ENCODE measurements at places on chromosomes 4 and X.

- DNase-seq = no peak
These were observed 3.9 kb upstream of the PLA2G12A start for GRCh38 chr4:109733728-109734127.

DNA sequence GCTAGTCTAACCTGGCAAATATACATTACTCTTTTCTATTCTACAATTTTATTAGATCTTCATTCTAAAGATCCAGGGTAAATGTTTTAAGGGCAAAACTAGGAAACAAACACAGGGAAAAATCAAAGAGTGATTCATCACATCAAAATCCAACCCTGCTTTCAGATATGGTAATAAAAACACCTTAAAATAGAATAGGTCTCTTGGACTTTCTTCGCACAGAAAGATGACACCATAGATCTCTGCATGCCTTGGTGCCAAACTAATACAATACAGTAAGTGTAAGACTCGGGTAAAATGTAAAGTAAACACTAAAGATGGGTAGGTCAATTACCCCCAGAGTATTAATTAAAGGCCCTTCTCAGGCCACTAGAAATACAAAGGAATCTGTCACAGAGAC is 34.2 kb downstream of the LDB2 start:
- DNase-seq = no peak

DNA sequence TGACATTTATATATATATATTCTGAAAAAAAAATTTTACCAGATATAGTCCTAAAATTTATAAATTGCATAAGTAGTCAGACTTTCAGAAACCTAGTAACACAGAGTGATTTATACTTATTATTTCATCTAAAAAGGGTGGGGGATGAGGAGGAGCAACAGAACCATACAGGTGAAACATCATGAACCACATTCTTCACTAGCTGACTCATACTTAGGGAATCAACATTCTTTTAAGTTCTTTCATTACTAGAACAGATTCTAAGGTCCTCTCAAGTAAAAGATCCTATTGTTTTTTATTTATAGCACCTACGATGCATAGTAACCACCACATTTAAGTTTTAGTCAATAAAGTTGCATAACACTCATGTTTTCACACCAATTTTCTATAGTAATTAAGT is 166.1 kb downstream of the LRBA start:
- no peak for DNase-seq

GRCh38 chr4:108906006-108906405 is 143.2 kb upstream of the ETNPPL start:
- no peak for DNase-seq

- DNase-seq = no peak
These were observed 171.5 kb downstream of the PCDH18 start for GRCh38 chr4:137360761-137361160.

GRCh38 chr4:158817562-158818296 is 48.9 kb downstream of the FNIP2 start:
- no peak for DNase-seq

GRCh38 chrX:36978886-36979285 is 29.3 kb upstream of the FAM47C start:
- DNase-seq = no peak

DNA sequence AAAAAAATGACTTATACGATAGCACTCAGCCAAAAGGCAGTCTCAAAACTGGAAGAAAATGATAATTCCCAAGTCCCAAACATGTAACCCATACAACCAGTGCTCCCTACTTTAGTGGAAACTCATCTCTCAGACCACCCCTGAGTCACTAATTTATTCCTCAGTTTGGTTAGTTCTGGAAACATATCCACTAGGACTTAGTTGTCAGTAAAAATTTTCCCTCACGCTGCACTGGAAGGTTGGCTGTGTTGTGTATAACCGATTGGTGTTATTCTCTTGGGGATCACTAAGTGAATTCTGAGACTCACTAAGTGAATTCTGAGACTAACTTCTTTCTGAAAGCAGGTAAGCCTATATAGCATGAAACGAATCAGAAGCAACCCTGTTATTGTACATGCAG is 48.5 kb upstream of the GAB1 start:
- no peak for DNase-seq

GRCh38 chr4:20172070-20172760 is 79.5 kb upstream of the SLIT2 start:
- no peak for DNase-seq

DNA sequence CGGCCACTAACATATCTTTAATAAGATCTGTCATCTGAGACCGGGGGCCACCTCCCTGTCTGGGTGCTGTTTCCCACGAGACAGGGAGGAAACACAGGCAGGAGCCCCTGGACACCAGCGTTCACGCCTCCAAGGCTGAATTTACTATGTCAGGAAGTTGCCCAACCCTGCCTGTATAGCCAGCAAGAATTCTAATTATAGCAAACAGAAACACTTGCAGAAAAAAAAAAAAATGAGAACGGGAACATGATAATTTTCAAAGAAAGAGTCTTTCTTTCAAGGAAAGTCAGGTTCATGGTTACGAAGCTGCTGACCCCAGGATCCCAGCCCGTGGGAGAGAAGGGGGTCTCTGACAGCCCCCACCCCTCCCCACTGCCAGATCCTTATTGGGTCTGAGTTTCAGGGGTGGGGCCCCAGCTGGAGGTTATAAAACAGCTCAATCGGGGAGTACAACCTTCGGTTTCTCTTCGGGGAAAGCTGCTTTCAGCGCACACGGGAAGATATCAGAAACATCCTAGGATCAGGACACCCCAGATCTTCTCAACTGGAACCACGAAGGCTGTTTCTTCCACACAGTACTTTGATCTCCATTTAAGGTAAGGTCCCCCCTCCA is at the start of gene IL3RA:
Gene IL3RA, plus strand, starts transcription at position 455 of the 613 bp plus-strand sequence. CDS start 4,981 bp downstream, outside the sequence.
- DNase-seq = no peak

DNA sequence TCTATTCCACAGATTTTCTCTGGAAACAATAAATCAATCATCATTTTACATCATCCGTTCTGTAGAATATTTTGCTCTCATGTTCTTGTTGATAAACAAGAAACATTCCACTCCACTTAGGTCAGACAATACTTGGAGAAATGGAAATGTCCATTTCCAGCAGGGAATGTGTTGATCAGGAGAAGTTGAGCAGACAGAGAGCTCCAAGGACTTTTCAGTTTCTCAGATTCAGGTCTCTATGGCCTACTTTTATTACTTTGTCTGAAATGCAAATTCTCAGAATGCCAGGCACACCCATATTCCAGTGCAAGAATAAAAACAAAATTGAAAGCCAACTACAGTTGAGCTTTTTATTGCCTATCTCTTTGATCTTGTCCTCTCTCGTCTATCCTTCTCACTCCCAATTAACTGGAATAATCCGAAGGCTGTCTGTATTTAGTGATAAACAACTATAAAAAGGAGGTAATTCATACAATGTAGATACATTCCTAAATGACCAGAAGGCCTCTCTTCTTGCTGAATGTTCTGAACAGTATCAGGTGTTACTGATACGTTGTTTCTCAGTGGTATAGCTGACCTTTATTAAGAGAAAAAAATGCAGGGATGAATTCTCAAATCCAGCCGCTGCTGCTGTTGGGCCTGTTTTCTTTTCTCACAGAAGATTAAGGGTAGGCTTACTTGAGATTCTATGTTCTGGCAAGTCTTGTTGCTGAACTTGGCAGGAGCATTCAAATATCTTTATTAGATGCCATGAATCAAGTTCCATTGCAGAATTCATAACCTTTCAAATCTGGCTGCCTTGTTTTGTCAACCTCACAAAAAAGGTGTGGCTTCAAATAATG is 72.1 kb downstream of the HPGD start:
- DNase-seq = no peak

GRCh38 chrX:130916636-130917422 is 13.8 kb upstream of the ENOX2 start:
- DNase-seq = peak; percentile 9

- no peak for DNase-seq
These were observed 88.5 kb downstream of the PAPSS1 start for GRCh38 chr4:107631560-107631959.
